CD4-positive, alpha-beta T cell treated with Interleukin-15 for 4 hours (primary cell): ENCODE measurements at places on chromosomes 7 and 10.

DNA sequence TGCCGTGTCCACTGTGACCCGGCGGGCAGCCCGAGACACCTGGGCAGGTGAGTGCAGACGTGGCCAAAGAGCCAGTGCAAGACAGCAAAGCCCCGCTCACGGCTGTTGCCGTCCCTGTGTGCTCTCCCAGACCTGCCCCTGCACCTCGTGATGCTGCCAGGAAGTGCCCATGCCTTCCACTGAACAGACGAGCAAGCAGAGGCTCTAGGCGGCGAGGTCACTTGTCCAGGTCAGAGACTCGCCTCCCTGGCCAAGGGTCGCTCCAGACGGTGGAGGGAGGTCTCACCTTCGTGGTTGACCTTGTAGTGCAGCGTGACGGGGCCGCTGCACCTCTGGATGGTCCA lies 78.2 kb upstream of the GNA12 start:
- DNase-seq, result no peak

DNA sequence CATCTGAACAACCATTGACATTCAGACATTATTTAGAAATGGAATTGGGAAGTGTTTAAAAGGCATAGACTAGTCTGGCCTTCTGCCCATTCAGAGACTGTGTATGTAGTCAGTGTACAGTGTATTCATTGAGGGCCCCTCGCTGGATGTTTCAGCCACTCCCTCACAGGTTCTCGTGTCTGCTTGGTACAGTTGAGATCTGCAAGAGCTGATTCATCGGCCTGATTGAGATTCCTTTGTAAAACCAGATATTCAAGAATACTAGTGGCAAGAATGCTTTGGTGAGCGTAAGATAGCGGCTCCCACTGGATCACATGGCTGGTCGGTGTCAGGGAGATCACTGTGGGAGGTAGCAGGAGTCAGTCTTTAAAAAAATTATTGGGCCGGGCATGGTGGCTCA lies 119.5 kb downstream of the TCF7L2 start:
- no peak for DNase-seq

GRCh38 chr10:28266449-28267224 lies 36.2 kb downstream of the MPP7 start:
- DNase-seq, result no peak

DNA sequence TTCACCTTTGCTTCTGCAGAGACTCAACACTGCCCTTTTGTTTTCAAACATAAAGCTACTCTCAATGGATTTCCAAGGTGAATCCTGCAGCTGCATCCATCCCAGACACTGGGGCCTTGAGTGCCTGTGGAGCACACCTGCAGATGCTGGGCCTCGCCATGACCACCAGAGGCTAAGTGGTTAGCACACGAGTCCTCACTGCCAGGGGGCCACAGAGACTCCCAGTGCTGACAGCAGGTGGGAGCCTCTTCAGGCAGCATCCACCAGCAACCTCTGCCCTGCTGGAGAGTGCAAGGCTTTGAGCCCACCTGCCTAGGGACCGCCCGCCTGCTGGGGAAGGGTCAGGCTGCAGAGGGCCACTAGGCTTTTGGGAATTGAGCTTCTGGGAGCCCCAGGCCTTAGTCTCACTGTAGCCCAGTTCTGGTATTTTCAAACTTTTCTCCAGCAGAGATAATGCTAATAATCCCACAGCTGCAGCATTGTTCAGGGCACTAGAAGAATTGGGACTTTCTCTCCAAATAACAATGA lies 9.4 kb upstream of the HPS1 start:
- DNase-seq, result no peak

DNA sequence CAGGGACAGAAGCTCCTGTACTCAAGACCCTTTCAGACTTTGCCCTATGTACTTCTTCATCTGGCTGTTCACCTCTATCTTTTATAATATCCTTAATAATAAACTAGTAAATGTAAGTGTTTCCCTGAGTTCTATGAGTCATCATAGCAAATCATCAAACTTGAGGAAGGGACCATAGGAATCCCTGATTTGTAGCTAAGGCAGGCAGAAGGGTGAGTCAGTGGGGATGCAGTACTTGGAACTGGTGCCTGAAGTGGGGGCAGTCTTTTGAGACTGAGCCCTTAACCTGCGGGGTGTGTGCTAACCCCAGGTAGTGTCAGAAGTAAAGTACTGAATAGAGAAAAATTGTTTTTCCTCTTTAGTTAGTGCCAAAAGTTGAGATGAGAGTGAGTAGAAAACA lies 6.2 kb upstream of the TMEM243 start:
- no peak for DNase-seq

GRCh38 chr7:159098424-159098786 lies 46.3 kb downstream of the VIPR2 start:
- DNase-seq, result no peak

DNA sequence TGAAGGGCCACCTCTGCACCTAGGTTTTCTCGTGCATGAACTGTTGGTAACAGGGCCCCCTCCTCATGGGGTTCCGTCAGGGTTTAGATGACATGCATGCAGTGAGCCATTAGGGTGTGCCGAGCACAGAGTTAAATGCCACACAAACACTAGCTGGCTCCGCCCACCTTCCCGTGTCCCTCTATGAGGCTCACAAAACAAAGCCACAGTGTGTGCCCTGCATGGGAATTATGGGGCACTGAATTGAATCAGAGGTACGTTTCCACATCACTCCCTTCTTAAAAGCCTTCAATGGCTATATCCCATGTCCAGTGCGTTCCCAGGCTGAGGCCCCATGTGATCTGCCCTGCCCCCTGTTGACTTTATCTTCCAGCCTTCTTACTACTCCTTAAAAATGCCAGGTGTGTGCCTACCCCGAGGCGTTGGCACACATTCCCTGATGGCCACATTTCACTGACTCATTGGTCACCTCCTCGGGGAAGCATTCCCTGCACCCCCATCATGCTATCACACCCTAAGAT lies 35.7 kb downstream of the GSDME start:
- no peak for DNase-seq

- no peak for DNase-seq
Observed at GRCh38 chr10:113533801-113534200, 19.1 kb upstream of the HABP2 start.

DNA sequence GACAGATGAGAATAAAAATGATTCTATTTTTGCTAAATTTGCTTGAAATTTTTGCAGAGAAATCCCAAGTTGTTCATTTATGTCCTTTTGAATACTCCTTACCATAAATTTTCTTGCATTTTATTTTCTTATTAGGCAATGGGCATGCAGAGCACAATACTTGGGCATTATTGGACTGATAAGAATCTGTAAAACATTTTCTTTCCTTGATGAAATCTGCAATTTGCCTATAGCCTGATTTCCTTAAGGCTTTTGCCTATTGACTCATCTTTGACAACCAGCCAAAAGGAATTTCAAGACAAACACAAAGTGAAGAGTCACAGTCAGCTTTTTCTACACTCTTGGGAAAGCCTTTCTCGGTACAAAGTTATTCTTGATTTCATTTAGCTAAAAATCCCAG lies 30.5 kb upstream of the GNAT3 start:
- no peak for DNase-seq

- no peak for DNase-seq
Observed at GRCh38 chr10:92207061-92207460, 83.8 kb downstream of the CPEB3 start.

DNA sequence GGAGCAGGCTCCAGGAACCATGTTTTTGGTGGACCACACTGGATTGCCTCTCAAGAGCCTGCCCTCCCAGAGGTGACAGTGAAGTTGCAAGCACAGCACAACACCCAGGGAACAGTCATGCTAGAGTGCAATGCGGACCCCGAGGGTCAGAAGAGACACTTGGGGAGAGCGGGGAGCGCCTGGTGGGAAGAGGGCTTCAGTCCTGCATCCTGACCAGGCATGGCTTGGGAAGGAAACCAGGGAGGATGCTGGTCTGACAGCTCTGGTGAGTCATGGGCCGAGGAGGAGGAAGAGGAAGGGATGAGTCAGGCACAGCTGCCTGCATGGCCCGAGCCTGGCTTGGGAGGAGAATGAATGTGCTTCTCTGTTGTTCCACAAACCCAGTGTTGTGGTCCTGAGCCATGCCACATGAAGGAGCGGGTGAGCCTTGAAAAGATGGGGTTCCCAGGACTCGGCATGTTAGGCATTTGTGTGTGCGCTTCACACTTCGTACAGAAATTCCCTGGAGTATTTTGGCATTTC lies 29.5 kb upstream of the ANKRD2 start:
- DNase-seq, result peak; percentile 20

GRCh38 chr10:97791824-97792721 lies 20.3 kb upstream of the SFRP5 start:
- peak; percentile 76 for DNase-seq

DNA sequence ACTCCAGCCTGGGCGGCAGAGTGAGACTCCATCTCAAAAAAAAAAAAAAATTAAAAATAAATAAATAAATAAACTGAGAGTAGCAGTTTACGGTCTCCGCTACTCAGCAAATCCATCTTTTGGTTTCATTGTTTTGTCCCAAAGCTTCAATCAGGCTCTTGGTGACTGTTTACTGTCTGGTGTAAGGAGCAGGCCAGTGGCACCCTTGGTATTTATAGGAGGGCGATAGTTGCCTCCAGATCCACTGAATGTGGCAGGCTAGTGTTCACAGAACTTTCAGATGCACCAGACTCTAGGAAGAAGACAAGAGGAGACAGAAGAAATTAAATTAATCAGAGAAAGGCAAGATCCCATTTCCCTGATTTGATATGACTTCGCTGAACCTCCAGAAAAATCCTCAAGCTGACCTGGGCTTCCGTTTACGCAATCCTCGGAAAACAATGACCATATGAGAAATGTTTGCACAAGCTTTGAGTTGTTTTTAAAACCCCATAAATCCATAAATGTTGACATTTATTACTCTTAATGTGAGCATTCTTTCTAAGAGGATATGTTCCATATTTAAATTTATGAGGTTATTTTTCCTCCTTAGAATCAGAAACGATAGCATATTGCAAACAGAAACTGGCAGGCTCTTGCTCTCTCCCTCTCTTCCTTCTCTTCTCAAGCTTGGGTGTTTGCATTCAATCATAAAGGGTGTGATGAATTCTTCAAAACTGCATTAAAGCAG lies 7.1 kb upstream of the MUC3A start:
- no peak for DNase-seq

GRCh38 chr7:75920431-75921161 lies 5.6 kb downstream of the POR start:
- peak; percentile 13 for DNase-seq

DNA sequence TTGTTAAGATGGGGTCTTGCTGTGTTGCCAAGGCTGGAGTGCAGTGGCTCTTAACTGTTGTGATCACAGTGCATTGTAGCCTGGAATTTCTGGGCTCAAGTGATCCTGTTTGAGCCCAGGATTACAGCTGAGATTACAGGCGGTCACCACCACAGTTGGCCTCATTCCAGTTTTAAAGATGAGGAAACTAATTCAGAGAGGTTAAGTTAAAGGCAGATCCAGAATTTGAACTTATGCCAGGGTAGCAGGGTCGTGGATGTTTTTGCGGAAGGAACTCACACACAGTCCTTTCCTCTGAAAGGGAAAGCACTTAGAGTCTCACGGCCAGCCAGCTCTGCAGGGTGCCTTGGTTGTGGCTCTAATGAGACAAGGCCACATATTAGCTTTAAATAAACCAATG lies 84.7 kb downstream of the MMRN2 start:
- DNase-seq, result no peak

DNA sequence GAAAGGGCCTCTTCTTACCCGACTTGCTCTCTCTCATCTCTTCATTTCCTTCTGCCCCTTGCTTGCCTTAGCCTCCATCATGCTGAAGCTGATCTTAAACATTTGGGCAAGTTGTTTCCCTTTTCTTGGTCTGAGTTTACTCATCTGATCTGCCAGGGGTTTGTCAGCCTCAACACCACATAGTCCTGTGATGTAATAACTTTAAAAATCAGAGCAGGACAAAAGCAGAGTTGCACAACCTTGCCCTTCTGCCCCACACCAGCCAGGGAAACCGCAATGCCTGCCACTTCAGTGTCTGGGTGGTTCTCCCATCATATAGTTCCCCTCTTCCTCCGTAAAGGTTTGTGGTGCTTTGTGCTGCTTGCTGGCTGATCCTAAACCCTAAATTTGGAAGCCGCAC lies 9.9 kb upstream of the LIPM start:
- DNase-seq, result no peak

DNA sequence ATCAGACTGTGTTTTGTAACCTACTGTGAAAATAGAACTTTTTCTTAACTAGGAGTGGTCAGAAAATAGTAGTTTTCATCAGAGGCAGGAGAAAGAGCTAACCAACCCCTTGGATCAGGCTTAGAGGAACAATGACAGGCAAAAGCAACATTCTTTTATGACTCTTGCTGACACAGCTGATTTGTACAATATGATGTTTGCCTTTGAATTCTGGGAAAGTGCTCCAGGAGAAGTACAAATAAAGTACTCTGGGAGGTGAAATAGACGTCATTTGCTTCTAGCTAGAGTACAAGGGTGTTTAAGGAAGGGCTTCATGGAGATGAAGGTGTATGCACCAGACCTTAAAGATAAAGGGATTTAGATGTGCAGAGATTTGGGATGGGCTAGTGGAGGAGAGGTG lies 75.1 kb upstream of the KIAA1217 start:
- DNase-seq, result no peak

DNA sequence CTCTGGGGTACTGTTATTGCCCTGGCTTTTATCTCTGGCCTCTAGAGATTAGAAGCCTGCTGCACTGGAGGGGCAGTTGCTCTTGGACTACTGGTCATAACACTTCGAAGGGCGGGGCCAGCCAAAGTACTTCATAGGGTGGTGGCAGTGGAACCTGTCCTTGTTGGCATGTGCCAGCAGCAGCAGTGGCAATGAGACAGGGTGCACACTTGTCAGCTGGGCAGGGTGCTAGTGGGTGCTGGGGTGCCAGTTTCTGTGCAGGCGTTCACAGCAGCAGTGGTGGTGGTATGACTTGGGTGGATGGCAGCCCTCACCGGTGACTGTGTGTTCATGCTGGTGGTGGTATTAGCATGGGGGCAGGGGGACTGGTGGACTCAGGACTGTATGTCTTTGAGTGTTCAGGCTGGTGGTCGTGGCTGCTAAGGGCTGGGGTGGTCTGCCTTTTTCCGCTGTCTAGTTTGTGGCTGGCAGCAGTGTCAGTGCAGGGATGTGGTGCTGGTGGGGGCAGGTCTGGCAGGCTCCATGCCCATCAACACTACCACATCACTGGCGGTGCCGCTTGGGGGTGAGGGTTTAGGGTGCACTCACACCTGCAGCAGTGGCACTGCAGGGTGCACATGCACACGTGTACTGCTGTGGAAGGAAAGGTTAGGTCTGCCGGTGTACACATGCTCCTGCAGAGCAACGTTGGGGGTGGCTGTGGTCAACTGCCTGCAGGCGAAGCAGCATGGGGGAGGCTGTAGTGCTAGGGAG lies 176.1 kb upstream of the CDC14C start:
- no peak for DNase-seq
